HepG2 (cell line): ENCODE measurements at places on chromosomes 3 and 15. TPM values are rescaled to one million over a fixed set of nuclear protein-coding genes. Genes with fewer than 3 reads are reported as not detected.

GABRB3 gene
- not detected in 2 replicates for polyA plus RNA-seq

NPAP1 gene
- not detected in 2 replicates for polyA plus RNA-seq

DNA sequence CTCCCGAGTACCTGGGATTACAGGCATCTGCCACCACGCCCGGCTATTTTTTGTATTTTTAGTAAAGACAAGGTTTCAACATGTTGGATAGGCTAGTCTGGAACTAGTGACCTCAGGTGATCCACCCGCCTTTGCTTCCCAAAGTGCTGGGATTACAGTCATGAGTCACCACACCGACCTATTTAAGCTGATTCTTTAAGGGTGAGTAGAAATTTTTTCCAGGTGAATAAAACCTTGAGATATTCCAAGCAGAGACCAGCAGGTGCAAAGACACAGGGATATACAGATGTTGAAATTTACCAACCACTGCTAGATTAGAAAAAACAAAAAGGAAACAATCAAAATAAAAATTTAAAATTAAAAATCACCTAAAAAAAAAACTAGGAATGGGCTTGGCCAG is 74.4 kb upstream of the CHRNB4 start:
- H3K4me1 ChIP-seq = peaks cover 6% of the 10 kb centered on the region
- DNase-seq = no peak
- H3K4me3 ChIP-seq = no peak overlapping the region
- no peaks in the 10 kb centered on the region for H3K27me3 ChIP-seq

GRCh38 chr3:157861076-157861765 is 245.0 kb downstream of the SHOX2 start:
- H3K27me3 ChIP-seq = no peaks in the 10 kb centered on the region
- H3K4me3 ChIP-seq = no peak overlapping the region
- H3K27ac ChIP-seq = no peak overlapping the region
- no peaks in the 10 kb centered on the region for H3K4me1 ChIP-seq
